Stimulated activated CD4-positive, alpha-beta T cell treated with anti-CD3 and anti-CD28 coated beads, TNF-alpha, amount 100 ng/mL, for 48 hours (primary cell): ENCODE measurements at places on chromosomes 11 and 22.

GRCh38 chr11:102226702-102227490 lies 90.4 kb upstream of the BIRC3 start:
- no peak for DNase-seq

DNA sequence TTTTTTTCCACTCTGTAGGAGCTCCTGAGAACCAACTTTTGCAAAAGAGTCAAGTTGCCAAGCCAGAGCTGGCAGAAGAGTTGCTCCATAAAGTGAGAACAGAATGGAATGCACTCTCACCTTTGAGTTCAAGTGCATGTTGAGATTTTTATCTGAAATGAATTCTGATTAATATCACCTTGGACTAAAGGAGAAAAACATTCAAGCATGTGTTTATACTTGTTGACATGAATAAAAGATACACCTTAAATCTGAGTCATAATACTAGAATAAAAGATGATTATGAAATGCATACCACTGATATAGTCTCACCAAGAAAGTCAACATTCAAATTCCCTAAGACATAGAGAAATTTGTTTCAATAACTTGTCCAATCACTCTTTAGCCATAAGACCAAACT lies 37.8 kb downstream of the ARL14EP start:
- no peak for DNase-seq

DNA sequence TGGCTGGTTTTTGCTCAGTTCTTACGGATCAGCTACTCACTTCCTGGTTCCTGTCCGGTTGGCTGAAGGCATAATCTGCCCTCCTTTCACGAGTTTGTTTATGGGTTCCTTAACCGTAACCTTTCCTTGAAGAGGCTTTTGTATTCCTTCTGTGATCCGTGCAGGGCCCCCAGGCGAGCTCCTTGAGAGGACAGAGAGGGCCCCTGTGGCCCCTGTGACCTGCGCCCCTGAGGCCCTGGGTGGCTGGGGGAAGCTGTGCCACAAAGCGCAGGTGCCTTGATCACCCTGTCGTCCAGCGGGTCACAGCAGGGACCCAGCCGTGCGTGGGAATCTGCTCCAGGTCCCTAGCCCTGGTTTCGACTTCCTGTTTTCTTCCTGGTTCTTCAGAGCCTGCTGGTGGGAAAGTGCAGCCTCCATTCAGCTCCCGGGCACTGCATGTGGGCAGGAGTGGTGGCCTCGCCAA lies 27.8 kb upstream of the FADD start:
- no peak for DNase-seq

DNA sequence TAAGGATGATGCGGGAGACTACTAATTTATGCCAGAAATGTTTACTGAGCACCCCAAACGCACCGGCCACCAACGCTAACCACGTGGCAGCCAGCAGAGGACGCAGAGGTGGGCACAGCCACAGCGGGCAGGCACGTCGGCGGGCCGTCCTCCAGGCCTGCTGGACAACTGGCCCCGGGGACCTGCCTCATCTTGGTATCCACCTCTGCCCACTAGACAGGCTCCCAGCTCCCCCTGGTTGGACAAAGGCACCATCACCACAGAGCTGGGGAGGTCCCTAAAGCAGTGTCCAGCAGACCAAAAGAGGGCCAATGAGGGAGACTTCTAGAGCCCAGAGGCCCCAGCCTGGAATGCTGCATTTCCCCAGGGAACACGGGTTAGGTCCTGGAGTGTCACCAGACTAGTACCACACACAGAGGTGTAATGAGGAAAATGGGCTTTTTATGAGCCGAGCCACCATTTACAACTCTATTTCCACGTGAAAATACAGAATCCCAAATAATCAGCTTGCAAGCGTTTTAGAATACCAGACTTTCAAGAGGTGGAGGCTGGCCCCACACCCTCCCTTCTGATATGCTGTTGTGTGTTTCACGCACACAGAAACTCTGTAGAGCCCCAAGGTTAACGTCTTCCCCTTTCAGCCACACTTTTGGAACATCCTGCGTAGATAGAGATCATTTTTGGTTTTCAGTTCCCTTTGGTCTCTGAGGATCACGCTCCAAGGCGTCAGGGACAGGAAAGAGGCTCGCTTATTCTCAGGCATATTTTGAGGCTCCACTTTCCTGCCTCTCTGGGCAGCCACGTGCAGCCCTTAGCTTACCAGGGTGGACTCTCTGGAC lies 23.7 kb upstream of the BID start:
- DNase-seq, result no peak

- no peak for DNase-seq
These were observed 4.9 kb upstream of the TMEM132A start for GRCh38 chr11:60919320-60919719.

- DNase-seq, result no peak
These were observed 17.4 kb downstream of the LARGE2 start for GRCh38 chr11:45939836-45940235.

- DNase-seq, result no peak
These were observed 82.9 kb upstream of the UBASH3B start for GRCh38 chr11:122572592-122572991.

DNA sequence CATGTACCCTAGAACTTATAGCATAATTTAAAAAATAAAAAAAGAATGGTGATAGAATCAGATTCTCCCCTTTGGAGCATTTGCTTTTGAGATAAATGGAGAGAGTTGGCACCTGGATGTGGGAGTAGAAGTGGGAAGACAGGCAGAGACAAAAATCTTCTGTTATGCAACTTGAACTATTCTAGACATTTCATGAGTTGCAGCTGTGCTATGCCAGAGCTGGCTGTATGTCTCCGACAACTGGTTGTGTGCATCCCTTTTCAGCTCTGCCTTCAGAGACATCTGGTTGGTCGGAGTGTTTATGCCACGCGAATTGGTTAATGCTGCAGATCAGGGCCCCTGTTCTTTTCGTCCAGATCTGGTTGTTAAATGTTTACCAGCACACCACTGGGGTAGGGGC lies 161.3 kb downstream of the JRKL start:
- DNase-seq, result no peak

DNA sequence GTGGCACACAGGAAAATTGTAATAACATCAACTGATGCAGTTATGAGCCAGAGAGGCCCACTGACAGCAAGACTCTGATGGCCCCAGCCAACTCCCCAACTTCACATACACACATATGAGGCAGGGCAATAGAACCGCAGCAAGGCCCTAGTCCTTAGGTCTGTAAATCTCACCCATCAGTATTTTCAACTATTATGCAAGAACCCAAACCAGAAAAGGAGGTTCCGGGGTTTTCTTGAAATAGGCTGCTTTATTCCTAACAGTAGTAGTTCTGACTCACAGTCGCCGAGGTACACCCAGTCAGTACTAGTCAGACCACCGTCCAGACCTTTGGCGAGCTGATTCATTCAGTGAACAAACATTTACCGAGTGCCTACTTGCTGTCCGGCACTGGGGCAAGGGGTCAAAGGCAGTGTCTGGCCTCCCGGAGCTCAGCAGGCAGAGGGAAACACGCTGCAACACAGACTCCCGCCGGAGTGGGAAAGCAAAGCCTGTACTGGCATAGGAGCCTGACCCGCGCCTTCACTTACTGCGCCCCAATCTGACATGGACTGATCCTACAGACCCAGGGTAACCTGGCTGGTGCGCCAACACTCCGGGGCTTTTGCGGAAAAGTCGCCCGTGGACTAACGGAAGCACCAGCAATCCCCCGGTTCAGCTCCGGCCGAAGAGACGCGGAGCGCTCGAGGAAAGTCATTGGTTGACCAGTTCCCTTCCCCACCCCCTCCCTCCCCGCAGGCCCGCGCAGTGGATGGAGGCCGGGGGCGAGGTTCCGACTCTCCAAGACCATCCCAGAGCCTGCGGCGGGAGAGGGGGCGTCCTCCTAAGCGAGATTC lies 1.3 kb downstream of the PLEKHA7 start:
- DNase-seq, result no peak

- DNase-seq, result no peak
These were observed 827 bp upstream of the MUC2 start for GRCh38 chr11:1073851-1074243.

DNA sequence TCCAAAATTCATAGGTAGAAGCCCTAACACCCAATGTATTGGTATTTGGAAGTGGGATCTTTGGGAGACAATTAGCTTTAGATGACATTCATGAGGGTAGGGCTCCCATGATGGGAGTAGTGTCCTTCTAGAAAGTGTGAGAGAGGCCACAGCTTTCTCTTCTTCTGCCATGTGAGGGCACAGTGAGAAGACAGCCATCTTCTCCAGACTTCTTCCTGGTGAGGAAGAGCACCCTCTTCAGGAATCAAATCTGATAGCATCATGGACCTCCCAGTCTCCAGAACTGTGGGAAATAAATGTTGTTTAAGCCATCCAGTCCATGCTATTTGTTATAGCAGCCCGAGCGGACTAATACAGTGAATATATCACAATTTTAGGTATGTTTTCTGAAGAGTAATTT lies 96.9 kb downstream of the CNTN5 start:
- no peak for DNase-seq
